Mucosa of descending colon (tissue), 3 donors: ENCODE measurements at places on chromosomes 16 and 17. TPM values are rescaled to one million over a fixed set of nuclear protein-coding genes. Genes with fewer than 3 reads are reported as not detected.

DNA sequence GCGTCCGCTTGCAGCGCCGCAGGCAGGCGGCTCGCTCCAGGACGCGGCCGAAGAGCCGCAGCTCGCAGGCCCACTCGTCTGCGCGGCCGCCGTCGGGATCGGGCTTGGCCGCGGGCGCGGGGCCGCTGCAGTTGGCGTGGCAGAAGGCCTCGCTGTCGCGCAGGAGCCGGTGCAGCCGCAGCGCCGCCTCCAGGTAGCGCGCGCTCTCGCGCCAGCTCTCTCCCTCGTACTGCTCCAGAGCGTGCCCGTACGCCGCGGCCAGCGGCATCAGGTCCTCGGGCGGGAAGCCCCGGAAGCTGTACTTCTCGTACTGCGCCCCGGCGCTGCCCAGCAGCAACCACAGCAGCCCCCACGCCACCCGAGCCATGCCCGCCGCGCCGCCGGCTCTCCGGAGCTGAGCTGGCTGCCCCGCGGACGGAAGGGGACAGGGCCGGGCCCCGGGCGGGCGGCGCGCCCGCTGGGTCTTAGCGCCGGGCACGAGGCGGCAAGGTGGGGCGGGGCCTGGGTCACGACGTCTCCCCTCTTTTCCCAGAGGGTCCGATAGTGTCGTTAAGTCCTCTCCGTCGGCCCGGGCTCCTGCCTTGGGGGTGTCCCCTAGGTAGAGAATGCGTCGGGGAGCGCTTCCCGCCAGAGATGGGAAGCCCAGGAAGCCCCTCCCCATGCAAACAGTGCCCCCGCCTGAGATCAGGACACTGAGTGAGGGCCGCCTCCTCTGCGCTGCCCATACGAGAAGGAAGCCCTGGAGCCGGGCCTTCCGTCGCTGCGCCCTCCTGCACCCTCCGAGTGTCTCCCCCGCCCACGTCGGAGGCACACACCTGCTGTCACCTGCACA, at the start of gene P3H4:
Gene P3H4, minus strand, starts transcription at position 401 of the 832 bp plus-strand sequence. Its CDS starts 34 bp downstream, at position 367.
- peak; percentile 86 for DNase-seq

The TEKT1 gene
- not detected for total RNA-seq

DNA sequence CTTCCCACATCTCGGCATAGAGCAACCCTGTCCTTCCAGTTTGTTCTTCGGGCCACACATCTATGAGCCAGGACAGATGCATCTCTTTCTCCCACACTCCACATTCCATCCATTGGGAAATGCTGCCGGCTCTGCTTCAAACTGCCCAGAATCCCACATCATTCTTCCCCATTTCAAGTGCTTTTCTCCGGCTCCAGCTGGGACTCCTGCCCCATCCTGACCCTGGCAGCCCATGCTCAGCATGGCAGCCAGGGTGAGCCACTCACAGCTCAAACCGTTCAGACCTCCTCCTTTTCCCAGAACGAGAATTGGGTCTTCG, 132.8 kb upstream of the SDK2 start:
- no peak for DNase-seq

GRCh38 chr16:77556201-77556873, 121.5 kb upstream of the ADAMTS18 start:
- DNase-seq = no peak

DNA sequence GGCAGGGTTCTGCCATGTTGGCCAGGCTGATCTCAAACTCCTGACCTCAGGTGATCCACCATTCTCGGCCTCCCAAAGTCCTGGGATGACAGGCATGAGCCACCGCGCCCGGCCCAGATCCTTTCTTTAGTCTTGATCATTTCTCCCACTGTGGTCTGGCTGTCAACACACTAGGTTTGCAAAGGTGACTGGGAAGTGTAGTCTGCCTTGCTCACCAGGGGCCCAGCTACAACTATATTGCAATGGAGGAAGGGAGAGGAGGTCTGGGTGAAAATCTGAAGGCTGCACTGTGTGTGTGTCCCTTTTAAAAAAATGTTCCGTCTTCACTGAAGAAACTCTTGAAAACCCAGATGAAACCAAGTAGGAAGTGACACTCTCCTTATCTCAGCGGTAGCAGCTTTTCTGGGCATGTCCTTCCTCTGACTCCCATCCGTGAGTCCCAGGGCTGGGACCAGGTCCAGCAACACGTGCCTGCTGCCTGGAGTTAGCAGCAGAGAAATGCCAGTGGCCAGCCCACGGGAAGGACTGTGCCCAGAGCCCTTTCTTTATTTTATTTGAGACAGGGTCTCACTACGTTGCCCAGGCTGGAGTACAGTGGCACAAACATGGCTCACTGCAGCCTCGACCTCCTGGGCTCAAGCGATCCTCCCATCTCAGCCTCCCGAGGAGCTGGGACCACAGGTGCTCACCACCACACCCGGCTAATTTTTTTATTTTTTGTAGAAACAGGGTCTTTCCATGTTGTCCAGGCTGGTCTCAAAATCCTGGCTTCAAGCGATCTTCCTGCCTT, 17.8 kb upstream of the KIF19 start:
- no peak for DNase-seq

DNA sequence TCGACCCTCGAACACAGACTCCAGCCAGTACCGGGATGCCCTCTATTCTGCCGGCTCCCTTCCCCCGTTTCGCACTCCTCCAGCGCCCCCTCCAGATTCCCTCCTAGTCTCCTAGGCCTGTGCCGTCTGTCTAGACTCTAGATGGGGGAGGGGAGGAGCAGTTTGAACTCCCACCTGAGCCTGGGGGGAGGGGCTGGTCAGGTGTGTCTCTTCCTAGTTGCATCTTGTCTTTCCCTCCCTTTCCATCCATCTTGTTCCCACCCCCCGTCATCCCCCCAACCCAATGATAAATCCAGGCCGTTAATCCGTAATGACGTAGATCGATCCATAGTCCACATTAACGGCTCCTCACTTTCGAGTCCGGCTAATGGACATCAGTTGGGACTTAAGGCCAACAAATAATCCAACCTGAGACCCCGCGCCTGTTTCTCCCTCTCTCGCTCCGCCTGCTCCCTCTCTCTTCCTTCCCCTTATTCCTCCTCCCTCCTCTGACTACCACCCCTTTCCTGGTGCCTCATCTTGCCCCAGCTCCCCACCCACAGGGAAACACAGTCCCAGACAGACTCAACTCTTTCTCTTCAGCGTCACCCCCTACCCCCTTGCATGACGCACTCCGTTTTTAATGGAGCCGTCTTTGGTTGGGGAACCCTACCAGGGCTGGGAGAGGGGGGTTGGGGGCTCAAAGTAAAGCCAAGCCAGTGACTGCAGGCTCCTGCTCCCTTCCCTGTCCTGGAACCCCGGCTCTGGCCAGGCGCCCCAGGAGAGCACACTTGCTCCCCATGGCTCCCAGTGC, 3.4 kb upstream of the HOXB5 start:
- no peak for DNase-seq

DNA sequence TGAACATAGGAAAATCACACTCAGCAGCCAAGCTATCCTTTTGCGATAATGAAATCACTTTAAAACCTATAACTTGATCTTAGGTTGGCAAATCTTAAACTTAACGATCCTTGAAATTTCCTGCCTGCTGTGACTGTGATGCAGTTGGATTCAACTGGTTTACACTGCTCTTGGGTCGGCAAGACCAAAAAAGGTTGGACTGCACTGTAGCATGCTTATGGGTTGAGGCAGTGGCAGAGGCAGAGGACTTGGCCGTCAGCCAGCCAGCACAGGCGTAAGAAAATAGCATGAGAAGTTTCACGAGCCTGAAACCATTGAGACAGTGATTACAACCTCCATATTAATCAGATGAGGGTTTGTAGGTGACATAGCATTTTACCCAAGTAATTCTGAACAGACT, 21.4 kb downstream of the WSB1 start:
- peak; percentile 83 for DNase-seq

DNA sequence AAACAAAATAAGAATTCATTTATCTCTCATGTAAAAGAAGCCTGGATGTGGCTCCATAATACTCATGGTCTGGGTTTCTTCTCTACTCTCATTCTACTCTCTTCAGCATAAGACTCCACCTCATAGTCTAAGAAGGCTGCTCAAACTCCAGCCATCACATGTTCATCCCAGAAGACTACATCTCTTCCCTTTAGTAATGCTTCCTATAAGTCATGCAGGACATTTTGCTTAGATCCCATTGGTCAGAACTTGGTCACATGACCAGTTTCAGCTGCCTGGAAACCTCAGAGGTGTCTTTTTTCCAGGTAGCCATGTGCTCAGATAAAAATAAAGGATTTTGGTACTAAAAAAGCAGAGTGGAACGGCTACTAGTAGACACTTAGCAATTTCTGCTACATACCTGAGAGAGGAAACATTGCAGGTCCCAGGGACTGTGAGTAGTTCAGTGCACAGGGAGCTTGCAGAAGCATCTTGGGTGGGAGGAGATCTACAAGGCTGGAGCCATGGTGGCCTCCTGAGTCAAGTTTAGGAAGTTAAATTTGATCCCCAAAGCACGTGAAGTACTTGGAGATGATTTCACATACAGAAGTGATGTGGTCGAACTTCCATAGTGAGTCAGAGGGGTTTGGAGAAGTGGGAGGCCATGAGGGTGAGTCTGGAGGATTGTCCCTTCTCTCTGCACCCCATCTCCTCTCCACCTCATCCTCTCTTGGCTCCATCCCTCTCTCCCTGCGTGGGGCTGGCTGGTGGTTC, 110.2 kb downstream of the CCDC182 start:
- no peak for DNase-seq

The C17orf50 gene
- total RNA-seq = not detected

- peak; percentile 71 for DNase-seq
Observed at GRCh38 chr16:67528870-67529581, 397 bp downstream of the RIPOR1 start.

DNA sequence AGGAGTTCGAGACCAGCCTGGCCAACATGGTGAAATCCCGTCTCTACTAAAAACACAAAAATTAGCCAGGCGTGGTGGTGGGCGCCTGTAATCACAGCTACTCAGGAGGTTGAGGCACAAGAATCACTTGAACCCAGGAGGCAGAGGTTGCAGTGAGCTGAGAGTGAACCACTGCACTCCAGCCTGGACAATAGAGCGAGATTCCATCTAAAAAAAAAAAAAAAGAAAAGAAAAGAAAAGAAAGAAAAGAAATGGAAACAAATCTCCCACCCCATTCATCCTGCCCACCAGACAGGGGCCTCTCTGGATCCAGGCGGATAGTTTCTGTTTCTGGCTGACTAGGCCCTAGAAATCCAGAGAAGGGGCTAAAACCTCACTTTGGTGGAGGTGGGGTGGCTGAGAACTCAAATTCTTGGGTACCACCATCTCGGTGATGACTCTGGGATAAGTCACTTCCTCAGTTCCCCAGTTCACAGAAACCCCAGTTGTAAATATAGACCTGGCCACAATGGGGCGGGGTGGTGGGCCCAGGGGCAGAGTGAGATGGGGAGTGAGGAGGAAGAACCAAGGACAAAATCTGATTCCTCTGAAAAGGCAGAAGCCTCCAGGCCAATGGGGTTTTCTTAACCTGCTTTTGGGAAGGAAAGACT, 22.2 kb downstream of the SOCS1 start:
- no peak for DNase-seq

The FZD2 gene
- total RNA-seq = 1.5 TPM

The ABAT gene
- 25.5 TPM for total RNA-seq

DNA sequence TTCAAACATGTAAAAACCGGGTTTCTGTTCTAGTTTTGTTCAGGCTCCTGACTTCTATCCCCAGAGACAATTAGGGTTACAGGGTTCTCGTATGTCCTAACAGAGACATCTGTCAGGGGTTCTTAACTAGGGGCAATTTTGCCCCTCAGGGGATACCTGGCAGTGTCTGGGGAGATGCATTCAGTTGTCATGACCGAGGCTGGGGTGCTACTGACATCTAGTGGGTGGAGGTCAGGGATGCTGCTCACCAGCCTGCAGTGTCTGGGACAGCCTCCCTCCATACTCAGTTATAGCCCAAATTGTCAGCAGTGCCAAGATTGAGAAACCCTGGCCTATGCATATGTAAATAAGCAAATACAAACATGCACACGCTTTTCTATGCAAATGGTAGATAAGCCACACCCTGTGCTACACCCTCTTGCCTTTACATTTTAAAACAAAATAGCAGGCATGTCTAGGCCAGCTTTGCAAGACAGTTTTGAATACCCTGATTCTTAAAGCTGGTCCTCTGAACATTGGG, 37.4 kb downstream of the CLEC16A start:
- no peak for DNase-seq
